GM12878 (cell line): ENCODE measurements at places on chromosomes 6 and 20.

DNA sequence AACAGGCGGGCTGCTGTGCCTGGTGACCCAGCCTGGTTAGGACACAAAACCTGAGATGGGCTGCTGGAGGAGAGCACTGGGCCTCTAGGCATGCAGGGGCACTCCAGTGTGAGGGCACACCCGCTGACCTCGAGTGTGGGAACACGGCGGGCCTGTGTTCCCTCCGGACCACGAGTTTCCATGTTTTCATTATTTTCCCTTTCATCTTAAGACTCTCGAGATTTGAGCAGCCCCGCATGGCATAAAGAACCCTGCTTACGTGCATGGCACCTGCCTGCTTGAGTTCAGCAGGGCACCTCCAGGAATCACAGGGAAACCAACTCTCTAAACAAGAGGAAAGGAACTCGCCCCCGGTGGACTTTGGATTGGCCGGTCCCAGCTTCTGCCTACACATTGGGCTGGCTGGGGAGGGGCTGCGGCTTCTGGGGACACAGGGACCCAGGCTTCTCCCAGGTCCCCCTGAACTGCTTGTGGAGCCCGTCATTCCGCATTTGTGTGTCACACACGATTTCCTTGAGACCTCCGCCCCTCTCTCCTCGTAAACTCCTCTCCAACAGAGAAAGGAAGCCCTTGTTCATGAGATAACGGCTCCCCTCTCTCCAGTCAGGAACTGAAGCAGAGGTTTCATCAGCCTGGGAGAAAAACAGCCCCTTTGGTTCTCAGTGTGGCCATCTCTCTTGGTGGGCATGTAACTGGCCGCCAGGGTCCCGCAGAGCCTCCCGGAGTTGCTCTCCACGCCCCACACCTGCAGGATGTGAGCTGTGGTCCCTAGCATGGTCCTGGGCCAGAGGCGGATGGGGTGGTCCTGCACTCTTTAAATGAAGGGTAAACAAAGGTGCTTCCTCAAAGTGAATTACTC, 181.8 kb downstream of the TTLL2 start:
- DNase-seq: no peak

- DNase-seq: no peak
Measured at GRCh38 chr20:4893709-4894108, 107.6 kb downstream of the SLC23A2 start.

- DNase-seq: no peak
Measured at GRCh38 chr6:87366072-87366827, 21.6 kb downstream of the C6orf163 start.

GRCh38 chr6:6654599-6655575, 66.4 kb downstream of the LY86 start:
- DNase-seq: no peak

DNA sequence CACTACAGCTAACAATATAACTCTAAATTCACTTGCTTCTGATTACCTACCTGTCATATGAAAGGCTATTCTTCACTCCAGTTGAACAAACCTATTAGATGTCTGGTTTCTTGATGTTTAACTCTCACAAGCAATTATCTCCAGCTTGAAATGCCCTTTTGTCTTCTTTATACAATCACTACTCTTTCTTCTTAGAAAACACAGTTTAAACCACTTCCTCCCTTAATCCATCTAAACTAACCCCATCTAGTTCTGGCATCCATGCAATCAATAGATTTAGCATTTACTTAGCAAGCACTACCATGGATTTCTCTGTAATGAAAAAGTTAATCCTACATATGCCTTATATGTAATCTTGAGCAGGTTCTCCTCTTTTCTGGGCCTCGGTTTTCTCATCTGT, 127.3 kb downstream of the ATXN1 start:
- no peak for DNase-seq

- no peak for DNase-seq
Measured at GRCh38 chr6:97095311-97095850, 170.9 kb downstream of the KLHL32 start.
